Smooth muscle cell of trachea (primary cell): ENCODE measurements at places on chromosomes 7 and 10. TPM values are rescaled to one million over a fixed set of nuclear protein-coding genes. Genes with fewer than 3 reads are reported as not detected.

Gene STEAP1
- 63.1 and 70.3 TPM in 2 replicates for total RNA-seq

Gene FOXK1
- total RNA-seq = 29.5 and 32.4 TPM in 2 replicates

Gene UCN3
- not detected in 2 replicates for total RNA-seq

Gene ELFN1
- total RNA-seq = 1.7 and 7.6 TPM in 2 replicates

Gene PON2
- total RNA-seq = 56.1 and 65.9 TPM in 2 replicates

Gene PLEKHS1
- under 0.01 TPM in 1 of 2 replicates, not detected in the other for total RNA-seq

Gene ADRB1
- under 0.01 TPM in 1 of 2 replicates, not detected in the other for total RNA-seq

Gene GIMAP5
- total RNA-seq = not detected in 2 replicates

Gene HOXA4
- 0.58 and 0.66 TPM in 2 replicates for total RNA-seq

Gene LRRD1
- total RNA-seq = 0.15 TPM in 1 of 2 replicates, not detected in the other

Gene WEE2
- 0.33 TPM in 1 of 2 replicates, not detected in the other for total RNA-seq

Gene SPAM1
- total RNA-seq = not detected in 2 replicates

Gene GNAI1
- total RNA-seq = 37.1 and 47.1 TPM in 2 replicates

Gene TMEM176A
- 0.33 TPM in 1 of 2 replicates, not detected in the other for total RNA-seq

Gene CCDC136
- 11.1 and 15.6 TPM in 2 replicates for total RNA-seq

Gene SPRN
- total RNA-seq = 0.87 and 3.1 TPM in 2 replicates

Gene FANK1
- total RNA-seq = 1.3 and 3.1 TPM in 2 replicates
